ENCODE measurements at places on chromosomes 5 and 9.

- DNase-seq: no peak
Measured at GRCh38 chr5:142181096-142181495, 72.5 kb downstream of the NDFIP1 start.

- DNase-seq: no peak
Measured at GRCh38 chr5:77643654-77644370, 5.3 kb upstream of the OTP start.

- DNase-seq: no peak
Measured at GRCh38 chr5:125409234-125409860, 662.9 kb upstream of the ZNF608 start.

GRCh38 chr9:111904891-111905291 is 8.3 kb downstream of the UGCG start:
- no peak for DNase-seq

- DNase-seq: no peak
Measured at GRCh38 chr5:76406673-76407072, 3.6 kb downstream of the IQGAP2 start.

GRCh38 chr5:133992429-133993155 is 12.2 kb downstream of the VDAC1 start:
- DNase-seq: no peak

DNA sequence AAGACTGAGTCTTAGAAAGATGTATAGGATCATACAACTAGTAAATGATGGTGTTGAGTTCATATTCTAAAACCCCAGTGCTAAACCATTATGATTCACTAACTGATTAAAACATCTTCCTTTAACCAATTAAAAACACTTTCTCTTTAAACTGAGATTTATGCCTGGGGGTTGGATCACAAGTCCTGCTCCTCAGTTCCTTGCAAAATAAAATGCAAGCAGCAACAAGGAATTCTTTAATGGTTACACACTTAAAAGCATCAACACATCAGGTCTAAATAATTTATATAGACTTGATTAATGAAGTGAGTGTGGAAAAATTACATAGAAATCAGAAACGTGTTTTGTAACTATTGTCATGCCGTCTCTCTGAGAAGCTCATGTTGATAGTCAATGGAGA is 189.2 kb downstream of the TARS1 start:
- DNase-seq: no peak

- DNase-seq: no peak
Measured at GRCh38 chr9:114893221-114894010, 37.0 kb downstream of the TNFSF8 start.

- no peak for DNase-seq
Measured at GRCh38 chr5:100771181-100771580, 131.9 kb downstream of the ST8SIA4 start.

DNA sequence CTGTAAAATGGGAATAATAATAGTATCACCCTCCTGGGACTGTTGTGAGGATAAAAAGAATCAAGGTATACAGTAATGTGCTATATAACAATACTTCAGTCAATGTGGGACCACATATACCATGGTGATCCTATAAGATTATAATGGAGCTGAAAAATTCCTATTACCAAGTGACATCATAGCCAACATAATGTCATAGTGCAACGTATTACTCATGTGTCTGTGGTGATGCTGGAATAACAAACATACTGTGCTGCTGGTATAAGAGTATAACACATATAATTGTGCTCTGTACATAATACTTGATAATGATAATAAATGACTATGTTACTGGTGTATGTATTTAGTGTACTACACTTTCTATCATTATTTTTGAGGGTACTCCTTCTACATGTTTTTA is 38.1 kb downstream of the LIFR start:
- no peak for DNase-seq

- DNase-seq: no peak
Measured at GRCh38 chr5:132802044-132802684, 10.9 kb upstream of the SOWAHA start.

DNA sequence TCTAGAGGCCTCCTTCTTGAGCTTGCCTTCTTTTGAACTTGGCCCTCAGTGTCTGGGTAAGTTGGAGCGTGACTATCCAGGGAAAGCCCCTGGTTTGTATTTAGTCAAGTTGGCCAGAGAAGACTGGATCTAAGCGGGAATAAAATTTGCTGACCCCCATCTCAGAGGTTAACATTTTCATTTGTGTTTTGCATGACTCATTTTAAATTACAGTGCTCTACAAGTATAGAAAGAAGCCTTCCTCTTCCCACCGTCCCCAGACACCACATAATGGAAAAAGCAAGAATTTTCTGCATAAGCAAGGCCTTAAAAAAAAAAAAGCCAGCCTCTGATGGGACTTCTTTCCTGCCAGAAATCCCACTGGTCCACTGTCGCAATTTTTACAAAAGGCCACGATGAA is 27.2 kb downstream of the PIK3R1 start:
- DNase-seq: no peak

DNA sequence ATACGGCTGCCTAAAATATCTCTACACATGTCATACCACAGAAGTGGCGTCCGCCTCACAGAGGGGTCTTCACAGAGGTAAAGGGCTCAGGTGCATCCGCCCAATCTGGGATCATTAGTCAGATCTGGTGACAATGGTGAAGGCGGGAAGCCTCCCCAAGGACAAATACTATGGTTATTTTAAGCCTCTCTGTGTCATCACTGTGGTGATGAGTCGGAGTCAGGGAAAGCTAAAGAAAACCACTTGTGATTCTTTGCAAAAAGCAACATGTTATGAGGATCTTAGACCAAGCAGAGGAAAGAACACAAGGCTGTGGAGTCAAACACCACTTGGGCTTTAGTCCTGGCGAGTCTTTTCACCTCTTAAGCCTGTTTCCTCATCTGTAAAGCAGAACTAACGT is 190.4 kb downstream of the DRD1 start:
- no peak for DNase-seq

DNA sequence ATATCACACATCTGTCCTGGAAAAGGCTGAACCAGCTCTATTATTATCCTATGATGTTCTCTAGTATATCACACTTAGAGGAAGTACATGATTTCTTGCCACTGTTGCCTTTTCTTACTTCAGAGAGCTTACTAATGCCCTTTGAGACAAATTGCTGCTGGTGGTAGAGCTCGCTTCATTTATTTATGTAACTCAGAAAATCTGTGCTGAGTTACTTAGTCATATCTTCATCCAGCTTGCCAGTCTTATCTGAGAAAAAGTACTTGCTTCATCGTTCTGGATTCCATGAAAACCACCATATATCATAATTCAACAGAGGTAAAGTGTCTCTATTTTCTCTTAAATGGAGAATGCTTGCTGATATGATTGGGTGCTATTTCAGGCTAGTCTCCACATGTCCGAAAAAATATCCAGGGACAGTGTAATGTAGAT is 26.6 kb downstream of the PTPDC1 start:
- no peak for DNase-seq

DNA sequence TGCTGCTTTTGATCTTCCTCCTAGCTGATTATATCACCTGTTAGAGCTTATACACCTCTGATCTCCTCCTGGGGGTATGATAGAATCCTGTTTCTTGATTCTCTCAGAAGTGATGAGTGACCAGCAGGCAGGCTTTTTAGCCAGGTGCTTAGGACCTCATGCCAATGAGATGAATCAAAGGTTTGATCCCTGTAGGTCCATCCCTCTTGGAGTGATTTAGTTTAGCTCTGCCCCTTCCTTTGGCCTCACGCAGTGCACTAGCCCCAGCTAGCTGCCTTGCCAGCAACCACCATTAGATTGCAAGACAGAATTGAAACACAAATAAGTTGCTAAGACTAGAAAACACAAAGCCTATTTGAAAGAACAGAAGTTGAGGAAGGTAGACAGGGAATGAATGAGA is 84.4 kb downstream of the ZSWIM6 start:
- no peak for DNase-seq

- DNase-seq: no peak
Measured at GRCh38 chr5:164649266-164649665, 1143.8 kb downstream of the MAT2B start.

DNA sequence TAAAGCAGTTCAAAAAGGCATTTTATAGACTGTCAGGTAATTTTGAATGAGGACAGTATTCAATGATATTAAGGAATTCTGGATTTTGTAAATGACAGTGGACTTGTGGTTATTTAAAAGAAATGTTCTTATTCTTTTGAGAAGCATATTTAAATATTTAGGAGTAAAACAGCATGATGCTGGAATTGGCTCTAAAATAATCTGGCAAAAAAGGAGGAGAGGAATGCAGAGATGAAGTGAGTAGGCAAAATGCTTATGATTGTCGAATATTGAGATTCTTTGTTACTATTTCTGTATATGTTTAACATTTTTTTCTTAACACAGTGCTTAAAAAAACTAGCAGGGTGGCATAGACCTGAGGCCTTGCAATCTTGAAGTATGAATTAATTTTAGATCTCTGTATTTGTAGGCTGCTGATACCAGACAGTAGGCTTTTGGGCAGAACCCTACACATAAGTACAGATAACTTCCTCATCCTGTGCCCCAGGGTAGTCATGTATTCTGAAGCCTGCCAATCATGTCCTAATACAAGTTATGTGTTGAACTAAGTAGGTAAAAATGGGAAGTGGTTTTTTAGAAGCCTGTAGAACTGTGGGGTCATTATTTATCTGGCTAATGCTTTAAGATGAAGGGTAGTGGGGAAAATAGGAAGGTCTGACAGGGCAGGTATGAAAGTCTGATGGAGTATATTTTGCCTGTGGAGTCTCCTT is 9.4 kb downstream of the CD180 start:
- DNase-seq: no peak

DNA sequence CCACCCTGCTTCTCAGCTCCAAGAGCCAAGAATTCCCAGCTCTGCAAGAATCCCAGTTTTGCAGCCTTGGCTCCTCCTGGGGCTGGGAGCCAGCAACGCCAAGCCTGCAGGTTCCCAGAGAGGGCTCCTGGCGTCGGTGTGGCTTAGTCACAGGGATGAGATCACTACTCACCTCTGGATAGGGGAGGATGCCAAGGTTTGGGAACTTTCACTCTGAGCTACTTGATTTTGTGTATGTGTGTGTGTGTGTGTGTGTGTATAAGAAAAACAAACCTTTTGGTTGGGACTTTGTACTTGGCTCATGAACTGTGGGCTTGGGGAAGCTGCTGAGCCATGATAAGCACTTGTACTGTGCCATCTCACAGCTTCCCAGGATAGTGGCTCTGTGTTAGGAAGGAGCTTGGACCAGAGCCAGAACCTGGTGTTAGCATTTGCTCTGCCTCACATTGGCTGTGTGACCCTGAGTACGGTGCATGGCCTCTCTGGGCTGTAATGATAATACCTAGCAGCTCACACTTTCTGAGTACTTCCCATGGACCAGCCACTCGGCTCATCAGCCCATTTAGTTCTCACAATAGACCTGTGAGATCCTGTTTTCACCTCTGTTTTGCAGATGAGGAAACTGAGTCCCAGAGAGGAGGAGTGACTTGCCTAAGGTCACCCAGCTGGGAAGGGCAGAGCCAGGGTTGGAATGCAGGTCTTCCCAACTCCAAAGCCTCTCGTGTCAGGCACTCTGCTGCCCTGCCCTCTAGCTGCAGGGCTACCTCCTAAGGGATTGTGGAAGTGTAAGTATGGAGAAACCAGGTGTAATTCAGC is 41.4 kb upstream of the DAB2IP start:
- DNase-seq: no peak

GRCh38 chr5:2810644-2811043 is 59.2 kb upstream of the IRX2 start:
- no peak for DNase-seq

GRCh38 chr5:19771174-19771835 is 216.7 kb downstream of the CDH18 start:
- DNase-seq: no peak

DNA sequence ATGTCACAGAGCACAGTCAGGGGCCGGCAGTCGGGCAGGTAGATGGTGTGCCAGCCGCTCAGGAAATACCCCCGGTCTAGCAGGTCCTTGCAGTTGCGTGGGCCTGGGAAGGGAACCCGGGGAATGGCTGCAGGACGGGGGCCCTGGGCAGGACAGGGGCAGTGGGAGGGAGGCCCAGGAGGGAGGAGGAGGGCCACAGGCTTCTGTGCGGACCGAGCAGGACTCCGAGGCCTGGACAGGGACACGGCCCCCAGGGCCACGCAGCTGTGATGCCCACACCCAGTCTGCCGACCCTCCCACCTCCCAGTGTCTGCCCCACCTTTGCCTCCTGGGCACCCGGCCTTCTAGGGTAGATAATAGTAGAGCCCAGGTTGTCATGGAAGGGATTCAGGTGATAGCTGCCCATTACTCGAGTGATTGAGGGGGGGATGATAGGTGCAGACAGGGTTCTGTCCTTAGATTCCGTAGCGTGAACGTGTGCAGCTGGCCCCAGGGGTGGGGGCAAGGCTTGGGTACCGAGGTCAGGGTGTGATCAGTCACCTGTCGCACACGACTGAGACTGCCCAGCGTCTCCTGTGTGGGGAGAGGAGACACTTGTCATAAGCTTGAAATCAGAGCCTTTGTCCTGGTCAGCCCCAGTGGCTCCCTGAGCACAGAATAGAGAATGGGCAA is 4.5 kb downstream of the FCN1 start:
- DNase-seq: no peak

DNA sequence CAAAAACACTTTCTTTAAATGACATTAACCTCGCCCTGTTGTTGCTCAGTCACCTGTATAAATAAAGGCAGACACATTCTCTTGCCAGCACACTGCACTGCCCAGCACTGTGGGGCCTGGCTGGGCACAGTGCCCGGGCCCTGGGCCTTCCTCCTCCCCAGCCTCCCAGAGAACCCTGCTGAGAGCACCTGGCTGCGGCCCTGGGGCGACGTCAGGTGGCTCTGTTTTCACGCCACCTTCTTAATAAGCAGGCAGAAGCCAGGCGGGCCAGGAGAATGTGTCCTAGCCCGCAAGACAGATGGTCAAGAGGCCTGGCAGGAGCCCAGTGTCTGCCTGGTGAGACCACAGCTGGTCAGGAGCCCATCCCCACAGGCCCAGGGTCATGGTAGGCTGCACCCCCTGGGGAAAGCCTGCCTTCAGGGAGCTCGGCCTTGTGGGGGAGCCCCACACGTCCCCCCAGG is 8.2 kb upstream of the AGPAT2 start:
- no peak for DNase-seq

- DNase-seq: no peak
Measured at GRCh38 chr5:155564541-155564940, 551.0 kb downstream of the KIF4B start.

GRCh38 chr5:80933036-80933435 is 27.1 kb upstream of the RASGRF2 start:
- no peak for DNase-seq

GRCh38 chr5:62555930-62556329 is 22.7 kb upstream of the LRRC70 start:
- DNase-seq: no peak

DNA sequence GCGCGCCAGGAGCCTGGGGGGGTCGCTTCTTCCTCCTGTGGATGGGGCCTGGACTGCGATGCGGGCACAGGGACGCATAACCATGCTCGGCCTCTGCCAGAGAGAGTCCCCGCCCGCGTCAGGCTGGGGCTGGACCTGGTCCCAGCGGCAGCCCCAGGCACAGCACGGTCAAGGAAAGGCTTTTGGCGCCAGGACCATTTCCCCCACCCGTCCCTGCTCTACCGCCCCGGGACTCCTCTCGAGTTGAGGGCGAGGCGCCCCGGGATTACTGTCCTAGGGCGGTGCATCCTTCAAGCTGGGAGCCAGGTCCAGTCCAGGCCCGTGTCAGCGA is 341 bp downstream of the MXD3 start:
- DNase-seq: no peak

- no peak for DNase-seq
Measured at GRCh38 chr5:43357067-43357466, 43.9 kb upstream of the HMGCS1 start.

- no peak for DNase-seq
Measured at GRCh38 chr5:163434401-163434866, 3.0 kb upstream of the CCNG1 start.

GRCh38 chr5:6003040-6003825 is 375.1 kb downstream of the MED10 start:
- no peak for DNase-seq

GRCh38 chr9:137076636-137077009 is 694 bp upstream of the UAP1L1 start:
- no peak for DNase-seq

All from NCI-H187 treated with DMSO at 0.1 percent for 48 hours (cell line).